ENCODE measurements at places on chromosomes 4 and X. TPM values are rescaled to one million over a fixed set of nuclear protein-coding genes. Genes with fewer than 3 reads are reported as not detected.

The ENPEP gene
- total RNA-seq: 0.49 TPM

The ASMTL gene
- 28.3 TPM for total RNA-seq

- H3K4me3 ChIP-seq: no peak overlapping the region
- no peak overlapping the region for H3K27ac ChIP-seq
- no peak for DNase-seq
These were observed 40.5 kb upstream of the SLC2A9 start for GRCh38 chr4:10061650-10062415.

The PLAC8 gene
- total RNA-seq: 78.7 TPM

- DNase-seq: no peak
- no peak overlapping the region for H3K4me3 ChIP-seq
- H3K27me3 ChIP-seq: no peaks in the 10 kb centered on the region
- no peaks in the 10 kb centered on the region for H3K36me3 ChIP-seq
- no peak overlapping the region for H3K27ac ChIP-seq
- H3K4me1 ChIP-seq: no peaks in the 10 kb centered on the region
These were observed 94.2 kb downstream of the PHEX start for GRCh38 chrX:22126327-22126726.

DNA sequence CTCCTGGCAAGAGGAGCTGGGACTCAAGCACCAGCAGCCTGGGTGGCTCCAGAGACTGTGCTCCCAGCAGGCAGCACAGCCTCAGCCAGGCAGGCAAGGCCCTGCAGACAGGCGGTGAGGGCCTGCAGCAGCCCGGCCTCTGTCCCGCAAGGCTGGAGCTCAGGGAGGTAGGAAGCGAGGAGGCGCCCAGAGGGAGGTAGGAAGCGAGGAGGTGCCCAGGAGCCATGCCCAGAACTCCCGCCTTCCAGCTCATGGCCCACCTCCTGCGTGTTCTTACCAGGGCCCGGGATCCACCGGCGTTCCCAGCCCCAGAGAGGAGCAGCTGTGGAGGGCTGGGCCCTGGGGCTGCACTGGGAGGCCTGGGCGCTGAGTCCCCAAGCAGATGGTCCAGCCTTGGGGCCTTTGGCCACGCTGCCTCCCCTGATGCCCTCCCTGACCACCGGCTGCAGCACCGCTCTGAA, 133.1 kb downstream of the HMX1 start:
- H3K27ac ChIP-seq: no peak overlapping the region
- H3K36me3 ChIP-seq: no peaks in the 10 kb centered on the region
- H3K4me1 ChIP-seq: no peaks in the 10 kb centered on the region
- no peaks in the 10 kb centered on the region for H3K27me3 ChIP-seq

The RTL9 gene
- 0.33 TPM for total RNA-seq

The NR3C2 gene
- total RNA-seq: 17.7 TPM
